ENCODE measurements at places on chromosomes 6 and 20. TPM values are rescaled to one million over a fixed set of nuclear protein-coding genes. Genes with fewer than 3 reads are reported as not detected.

- DNase-seq, result no peak
Observed at GRCh38 chr6:87879132-87879861, 168.3 kb upstream of the SPACA1 start.

- peak; percentile 81 for DNase-seq
Observed at GRCh38 chr6:31681135-31681671, 336 bp upstream of the LY6G5C start.

The SIRPG gene
- not detected for total RNA-seq

DNA sequence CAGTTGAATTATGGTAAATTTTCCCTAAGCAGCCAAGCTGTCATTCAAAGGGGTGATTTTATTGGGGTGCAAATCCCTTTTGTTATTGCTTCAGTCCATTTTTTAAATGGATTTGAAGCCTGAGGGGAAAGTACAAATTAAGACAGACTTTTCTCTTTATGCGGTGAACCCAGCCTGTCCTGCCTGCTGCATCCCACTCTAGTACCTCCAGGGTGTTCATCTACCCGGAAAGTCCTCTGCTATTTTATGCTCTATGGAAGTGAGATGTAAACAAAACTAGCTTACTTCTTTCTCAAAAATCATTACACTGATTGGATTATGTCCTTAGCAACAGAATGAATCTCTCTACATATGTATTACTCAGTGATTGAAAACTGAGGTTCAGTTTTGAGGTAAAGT lies 1088.9 kb upstream of the CITED2 start:
- no peak for DNase-seq

DNA sequence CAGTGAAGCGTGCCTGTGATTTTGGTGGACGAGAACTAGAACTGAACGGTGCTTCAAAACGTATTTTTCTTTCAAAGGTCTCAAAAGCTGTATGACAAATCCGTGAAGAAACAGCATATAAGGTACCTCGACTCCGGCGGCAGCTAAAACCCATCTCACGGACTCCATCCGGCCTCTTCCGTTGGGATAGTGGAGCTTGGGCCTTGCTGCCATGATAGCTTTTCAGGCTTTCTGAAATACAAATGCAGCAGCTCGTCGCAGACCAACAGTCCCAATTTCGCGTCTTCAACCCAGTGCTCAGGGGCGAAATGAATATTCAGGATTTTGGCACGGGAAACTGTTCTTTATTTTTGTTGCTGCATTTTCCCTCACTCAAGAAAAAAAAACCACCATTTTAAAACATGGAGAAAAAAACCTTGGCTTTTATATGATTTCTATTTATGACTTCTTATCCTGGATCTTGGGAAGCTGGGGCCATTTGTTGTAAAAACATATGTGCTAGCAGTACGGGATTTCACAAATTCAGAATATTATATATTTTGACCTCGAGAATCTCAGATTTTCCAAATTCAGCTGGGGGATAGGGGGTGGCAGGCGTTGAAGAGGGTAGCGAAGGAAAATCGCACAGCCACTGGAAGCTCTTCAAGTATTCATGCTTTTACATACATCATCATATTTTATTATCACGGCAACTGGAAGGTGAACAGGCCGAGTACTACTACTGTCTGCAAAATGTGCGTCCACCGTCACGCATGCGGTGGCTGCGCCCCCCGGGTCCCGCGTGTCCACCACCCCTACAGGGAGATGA lies 849 bp downstream of the GSTA4 start:
- DNase-seq, result peak; percentile 58

DNA sequence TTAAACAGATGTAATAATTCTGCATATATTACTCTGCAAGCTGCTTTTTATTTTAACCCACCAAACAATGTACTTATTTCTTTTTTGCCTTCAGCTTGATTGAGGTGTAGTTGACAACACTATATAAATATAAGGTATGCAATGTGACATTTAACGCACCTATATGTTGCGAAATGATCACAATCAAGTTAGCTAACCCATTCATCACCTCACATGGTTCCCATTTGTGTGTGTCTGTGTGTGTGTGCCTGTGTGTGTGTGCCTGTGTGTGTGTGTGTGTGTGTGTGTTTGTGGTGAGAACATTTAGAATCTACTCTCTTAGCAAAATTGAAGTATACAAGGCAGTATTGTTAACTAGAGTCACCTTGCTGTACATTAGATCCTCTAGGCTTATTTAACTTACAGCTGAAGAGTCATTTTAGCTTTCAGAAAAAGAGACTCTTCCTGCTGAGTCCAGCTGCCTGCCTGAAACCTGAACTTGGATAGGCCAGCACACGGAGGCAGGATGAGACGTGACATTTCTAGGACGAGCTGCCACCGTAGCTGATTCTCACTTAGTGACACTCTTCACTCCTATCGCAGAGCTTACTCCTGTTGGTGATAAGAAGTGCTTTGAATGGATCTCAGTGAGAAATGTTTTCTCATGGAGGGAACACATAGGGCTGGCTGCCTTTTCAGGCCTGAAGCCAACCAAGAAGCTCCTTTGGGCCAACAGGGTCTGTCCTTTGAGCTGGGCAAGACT lies 126.5 kb upstream of the RIPOR2 start:
- no peak for DNase-seq

DNA sequence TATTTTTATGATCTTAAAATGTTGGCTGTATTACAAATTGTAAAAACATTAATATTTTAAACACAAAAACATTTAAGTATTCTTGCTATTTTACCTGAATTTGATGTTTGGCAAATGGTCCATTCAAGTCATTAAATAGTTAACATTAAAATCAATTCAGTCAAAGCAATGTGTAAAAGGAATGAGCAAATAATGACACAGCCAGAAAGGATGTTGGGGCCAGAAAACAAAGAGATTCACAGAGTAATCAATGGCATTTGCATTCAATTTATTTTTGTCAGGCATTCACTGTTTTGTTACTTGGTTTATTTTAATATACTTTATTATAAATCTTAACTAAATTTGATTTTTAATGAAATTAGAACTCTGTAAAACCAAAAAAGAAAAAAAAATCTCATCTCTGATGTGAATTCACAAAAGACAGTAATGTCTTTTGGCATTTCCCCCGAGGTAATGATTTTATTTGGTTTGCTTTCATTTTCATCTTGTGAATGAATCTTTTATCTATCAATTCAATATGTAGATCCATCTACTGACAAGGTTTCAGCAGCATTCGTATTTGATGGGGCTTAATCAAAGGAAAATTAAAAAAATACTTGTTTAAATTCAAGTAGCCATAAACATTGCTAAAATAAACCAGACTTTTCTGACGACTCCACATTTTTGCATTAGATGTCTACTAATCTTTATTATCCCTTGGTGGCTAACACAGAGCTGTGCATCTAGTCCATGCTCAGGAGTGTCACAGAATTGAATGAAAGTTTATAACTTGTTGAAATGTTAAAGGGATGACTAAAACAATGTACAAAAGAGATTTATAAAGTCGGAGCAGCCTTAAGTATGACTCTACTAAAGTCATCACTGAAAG lies 866.7 kb upstream of the GJE1 start:
- DNase-seq, result peak; percentile 13

GRCh38 chr6:24643920-24644319 lies 2.1 kb downstream of the KIAA0319 start:
- DNase-seq, result no peak

DNA sequence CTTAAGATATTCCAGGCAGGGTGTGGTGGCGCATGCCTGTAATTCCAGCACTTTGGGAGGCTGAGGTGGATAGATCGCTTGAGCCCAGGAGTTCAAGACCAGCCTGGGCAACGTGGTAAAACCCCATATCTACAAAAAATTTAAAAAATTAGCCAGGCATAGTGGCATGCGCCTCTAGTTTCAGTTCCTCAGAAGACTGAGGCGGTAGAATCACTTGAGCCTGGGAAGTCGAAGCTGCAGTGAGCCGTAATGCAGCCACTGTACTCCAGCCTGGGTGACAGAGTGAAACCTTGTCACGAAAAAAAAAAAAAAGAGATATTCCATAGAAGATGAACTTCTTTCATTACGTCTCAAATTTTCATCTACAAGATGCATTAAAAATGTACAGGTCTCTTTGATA lies 46.7 kb upstream of the ISM1 start:
- DNase-seq, result no peak

GRCh38 chr6:46392294-46392693 lies 99.0 kb downstream of the RCAN2 start:
- DNase-seq, result no peak

DNA sequence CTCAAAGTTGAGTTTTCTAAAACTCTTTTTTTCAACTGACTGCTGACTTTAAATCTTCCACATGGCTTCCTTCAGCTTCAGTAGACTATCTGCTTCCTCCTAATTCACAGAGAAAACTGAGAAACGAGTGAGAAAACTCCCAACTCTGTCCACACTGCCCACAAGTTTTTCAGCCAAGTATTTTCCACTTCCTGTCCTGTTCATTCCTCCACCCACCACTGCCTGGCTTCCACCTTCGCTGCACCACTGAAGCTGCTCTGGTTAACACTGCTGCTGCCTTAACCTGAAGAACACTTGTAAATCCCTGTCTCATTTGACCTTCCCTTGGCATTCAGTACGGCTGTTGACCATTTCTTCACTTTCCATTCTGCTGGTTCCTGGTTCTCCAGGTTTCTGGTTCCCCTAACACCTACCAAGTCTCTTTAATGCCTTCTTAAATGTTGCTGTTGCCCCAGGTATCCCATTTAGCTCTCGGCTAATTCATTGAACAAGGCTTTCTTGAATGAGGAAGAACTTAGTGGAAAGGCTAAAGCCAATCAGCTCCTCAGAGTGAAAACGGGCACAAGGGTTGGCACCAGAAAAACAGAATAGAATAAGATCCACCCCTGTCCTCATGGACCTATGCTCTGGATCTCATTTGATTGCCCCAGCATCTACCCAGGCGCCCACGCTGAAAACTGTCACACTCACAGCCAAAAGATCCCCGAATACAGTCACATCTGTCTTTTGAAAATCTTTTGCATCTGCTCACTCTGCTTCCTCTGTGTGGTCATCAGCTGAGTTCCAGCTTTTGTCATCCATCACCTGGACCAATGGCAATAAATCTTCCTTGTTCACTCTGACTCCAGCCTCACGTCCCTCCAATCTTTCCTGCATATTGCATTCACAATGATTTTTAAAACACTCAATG lies 104.4 kb upstream of the TAB2 start:
- DNase-seq, result no peak

DNA sequence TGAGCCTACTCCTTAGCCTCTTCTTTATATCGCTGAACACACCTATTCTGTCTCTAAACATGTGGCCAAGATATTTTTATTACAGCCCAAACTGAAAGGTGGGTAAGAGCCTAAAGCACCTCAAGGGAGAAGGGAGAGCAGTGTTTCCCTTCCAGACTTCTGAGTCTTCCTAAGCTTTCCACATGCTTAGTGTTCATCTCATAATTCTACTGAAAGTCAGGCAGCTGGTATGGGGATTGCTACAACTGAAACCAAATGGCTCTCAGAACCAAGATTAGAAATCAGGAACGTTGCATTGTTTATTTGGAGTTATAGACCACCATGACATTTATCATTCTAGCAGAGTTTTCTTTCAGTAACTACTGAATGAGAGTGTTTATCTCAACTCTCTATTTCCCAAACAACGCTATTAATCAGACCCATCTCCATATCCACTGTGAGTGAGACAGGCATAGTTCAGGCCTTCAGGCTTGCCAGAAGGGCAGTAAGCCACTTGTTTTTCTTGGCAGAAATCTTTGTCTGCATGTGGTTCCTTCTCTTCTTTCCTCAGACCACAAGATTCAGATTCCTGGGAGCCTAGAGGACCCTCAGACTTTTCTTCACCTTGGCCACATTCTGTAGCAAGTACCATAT lies 22.8 kb downstream of the VGLL2 start:
- DNase-seq, result no peak

DNA sequence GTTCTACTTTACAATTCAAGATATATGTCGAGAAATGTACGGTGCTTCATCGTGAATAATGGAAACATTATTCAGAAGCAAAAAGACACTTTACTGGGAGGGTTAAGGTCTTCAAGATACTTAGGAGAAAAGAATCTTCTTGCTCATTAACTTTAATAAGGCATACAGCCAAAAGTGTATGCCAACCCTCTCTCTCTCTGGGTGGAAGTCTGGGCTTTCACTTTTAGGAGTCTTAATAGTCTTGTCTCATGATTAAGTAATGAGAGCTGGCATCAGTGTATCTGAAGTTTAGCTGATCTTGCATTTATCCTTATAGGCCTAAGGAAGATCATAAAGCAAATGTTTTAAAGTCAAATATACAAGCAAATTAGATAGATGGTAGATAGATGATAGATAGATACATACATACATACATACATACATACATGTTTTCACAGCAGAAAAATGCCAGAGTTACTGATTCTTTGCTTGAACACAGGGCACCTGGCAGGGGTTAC lies 21.5 kb downstream of the OLIG3 start:
- DNase-seq, result no peak

DNA sequence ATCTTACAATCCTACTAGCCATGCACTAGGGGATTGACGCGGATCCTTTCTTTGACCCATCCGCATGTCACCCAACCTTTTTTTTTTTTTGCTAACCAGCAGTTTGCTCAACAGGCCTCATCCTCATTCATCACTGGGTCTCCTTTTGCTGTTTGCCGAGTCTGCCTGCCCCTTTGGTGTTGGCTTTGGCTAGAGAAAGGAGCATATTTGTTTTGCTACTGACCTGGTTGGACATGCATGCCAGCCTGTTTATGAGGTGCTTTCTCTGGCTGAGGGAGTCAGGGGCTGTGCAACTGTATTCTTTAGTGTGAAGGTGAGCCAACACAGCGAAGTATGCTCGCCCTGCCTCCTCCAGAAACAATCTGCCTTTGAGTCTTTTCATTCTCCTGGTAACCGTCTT lies 40.2 kb downstream of the E2F3 start:
- no peak for DNase-seq

DNA sequence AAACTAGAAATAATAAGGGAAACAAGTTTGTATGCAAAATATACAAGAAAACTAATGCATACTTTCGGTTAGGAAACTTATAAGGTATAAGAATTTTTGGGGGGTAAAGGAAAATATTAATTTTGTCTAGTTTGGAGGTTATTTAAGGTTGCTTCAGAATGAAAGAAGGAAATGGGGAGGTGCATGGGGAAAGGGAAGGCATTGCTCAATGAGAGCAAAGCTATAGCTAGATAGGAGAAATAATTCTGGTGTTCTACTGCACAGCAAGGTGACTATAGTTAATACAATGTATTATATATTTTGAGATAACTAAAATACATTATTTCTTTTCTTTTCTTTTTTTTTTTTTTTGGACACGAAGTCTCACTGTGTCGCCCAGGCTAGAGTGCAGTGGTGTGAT lies 5.4 kb upstream of the MYMX start:
- no peak for DNase-seq

DNA sequence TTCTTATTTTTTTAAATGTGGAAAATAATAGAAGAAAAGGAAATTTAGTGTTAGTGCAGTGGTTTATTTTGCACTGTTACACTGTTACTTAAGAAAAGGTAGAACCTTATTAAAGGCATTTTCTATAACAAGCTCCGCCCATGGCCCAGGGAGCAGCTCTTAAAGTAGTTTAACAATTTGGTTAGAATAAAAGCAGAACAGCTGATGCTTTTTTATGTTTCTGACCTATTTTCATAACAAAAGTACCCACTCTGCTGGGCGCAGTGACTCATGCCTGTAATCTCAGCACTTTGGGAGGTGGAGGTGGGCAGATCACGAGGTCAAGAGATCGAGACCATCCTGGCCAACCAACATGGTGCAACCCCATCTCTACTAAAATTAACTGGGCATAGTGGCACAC lies 32.6 kb downstream of the DSTN start:
- DNase-seq, result peak; percentile 47

The TMC2 gene
- total RNA-seq, result 0.12 TPM

GRCh38 chr20:17941087-17941825 lies 27.3 kb downstream of the SNX5 start:
- no peak for DNase-seq

The ADGB gene
- not detected for total RNA-seq
